EH (cell line): ENCODE measurements at places on chromosomes 1 and 21.

- no peak for DNase-seq
Measured at GRCh38 chr1:90821788-90822359, 104.8 kb upstream of the BARHL2 start.

DNA sequence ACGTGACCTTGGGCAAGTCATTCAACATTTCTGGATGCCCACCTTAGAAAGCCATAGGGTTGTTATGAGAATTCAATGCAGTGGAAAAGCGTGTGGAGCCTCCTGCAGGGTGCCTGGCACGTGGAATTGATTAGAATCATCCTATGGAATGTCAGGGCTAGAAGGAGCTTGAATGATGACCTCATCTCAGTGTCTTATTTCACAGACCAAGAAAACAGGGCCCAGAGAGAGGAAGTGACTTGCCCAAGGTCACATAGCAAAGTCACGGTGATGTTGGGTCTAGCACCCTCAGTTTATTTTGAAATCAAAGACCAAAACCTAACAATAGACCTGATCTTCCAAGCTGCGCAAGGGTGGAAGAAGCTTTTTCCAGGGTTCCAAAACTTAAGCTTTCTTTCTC lies 6.0 kb downstream of the TRABD2B start:
- DNase-seq, result peak; percentile 30

- no peak for DNase-seq
Measured at GRCh38 chr1:67209521-67209920, 43.3 kb downstream of the IL23R start.

- no peak for DNase-seq
Measured at GRCh38 chr1:77014073-77014788, 147.0 kb downstream of the ST6GALNAC5 start.

DNA sequence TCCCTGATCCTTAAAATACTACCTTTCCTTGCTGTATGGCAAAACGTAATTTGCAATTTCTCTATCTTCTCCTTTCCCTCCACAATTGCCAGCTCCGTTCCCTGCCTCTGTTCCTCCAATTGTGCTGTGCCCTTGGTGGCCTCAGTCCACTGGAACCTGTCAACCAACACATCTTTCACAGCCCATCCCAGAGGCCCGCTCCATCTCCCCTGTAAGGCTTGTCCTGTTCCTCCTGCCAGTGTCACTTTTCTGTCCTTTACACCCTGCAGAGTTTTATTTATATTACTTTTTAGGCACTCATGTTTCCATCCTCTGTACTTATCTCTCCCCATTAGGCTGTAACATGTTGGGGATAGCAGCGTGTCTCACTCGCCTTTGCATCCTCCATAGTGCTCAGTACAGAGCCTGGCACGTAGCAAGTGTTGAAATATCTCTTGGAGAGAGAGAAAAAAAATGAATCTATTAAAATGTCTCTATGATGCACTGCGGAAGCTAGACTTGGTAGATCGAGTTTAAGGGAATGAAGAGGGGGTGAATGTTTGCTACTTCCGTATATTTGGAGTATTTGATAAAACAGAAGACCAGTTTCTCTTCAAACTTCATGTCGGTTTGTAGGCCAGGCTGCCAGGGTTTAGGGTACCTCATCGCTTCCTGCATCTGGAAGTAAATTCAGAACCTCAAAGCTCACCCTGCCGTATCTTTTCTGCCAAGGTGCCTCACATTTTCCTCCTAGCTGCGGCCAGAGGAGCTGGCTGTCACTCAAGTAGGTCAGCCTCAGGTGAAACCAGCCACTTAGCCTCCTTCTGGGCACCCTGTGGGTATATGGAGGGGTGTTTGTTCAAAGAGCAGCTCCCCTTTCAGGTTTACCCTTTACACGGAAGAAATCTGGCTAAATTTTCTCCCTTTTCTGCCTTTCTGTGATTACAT lies 303.8 kb downstream of the TM2D1 start:
- no peak for DNase-seq

- no peak for DNase-seq
Measured at GRCh38 chr1:25945761-25946160, 39.5 kb upstream of the STMN1 start.

- peak; percentile 97 for DNase-seq
Measured at GRCh38 chr1:36321119-36321951, 2.1 kb downstream of the EVA1B start.

GRCh38 chr1:91676030-91676429 lies 175.4 kb downstream of the CDC7 start:
- DNase-seq, result no peak

DNA sequence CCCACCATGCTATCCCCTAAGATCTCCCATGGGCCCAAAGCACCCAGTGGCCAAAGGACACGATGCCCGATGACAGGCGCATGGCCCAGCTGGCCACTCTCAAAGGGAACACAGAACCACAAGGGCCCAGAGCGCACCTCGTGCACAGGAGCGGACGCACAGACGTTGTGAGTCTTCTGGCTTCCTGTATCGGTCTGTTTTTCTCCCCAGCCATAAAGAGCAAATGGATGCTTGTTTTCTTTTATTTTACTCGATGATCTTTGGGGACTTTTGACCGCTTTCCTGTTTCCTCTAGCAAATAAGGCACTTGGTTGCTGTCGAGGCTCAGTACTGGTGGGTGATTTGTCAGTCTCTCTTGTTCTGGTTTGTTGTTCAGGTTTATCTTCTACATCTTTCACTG lies 16.2 kb downstream of the CCSAP start:
- DNase-seq, result no peak

- DNase-seq, result no peak
Measured at GRCh38 chr1:8472668-8473067, 154.8 kb downstream of the SLC45A1 start.

DNA sequence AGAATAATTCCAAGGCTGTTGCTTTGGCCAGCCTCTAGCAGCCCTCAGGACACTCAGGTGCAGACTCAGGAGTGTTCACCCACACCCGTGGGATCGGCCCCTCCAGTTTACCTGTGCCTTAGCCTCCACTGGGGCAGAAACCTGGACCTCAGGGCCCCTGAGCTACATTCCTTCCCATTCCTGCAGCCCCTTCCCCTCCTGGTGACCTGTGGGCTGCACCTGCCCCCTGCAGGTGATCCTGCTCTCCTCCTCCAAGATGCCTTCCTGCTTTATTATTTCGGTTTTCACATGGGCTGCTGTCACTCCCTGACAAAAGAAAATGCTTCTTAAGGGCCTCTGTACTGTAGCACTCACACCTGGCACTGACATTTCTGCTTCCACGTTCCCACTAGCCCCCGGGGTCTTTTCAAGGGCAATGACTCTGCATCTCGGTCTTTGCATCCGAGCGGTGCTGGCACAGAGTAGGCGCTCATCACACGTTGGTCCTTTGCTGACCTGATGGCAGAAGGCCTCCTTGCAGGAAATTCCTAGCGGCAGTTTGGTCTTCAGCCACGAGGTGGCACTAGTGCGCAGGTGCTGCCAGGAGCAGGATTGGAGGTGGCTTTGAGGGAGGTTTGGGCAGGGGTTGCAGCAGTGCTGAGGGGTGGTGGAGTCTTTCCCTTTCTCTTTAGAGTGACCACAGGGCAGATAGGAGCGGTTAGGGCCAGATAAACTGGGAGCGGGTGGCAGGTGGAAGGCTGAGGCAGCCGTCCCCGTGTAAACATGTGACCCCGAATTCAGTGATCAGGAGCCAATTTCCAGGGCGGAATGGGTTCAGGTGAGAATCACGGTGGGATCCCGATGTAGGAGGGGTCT lies 25.3 kb upstream of the ETV3 start:
- DNase-seq, result peak; percentile 61

DNA sequence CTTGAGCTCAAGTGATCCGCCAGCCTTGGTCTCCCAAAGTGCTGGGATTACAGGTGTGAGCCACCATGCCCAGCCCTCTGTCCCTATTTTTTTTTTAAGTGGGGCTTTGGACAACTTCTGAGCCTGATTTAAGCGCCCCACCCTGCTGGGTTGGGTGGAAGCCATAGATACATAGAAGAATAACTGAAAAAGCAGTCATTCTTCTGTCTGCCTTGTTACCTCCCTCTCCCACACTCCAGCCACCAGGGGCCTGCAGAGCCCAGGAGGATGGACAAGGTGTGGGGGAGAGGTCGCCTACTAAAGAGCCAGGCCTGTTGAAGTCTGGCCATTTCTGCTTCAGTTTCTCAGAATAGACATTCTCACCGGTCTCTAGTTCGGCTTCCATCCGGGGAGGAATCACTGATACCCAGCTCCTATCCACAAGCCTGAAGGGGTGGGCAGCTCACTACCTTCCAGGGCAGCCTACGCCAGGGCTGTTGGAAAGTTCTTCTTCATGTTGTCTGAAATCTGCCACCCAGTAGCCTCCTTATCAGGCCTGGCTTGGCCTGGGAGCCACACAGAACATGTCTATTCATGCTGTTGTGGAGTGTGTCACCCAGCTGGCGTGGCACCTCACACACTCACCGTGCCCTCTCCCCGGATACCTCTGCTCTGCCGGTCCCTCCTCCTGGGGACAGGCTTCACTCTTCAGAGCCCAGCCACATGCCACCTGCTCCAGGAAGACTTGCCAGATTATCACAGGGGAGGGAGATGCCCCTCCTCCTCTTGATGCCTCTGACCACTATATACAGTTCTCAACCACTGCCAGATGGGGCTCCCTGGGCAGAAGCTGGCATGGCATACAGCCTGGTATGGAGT lies 27.7 kb downstream of the KNCN start:
- DNase-seq, result no peak

- no peak for DNase-seq
Measured at GRCh38 chr21:42057851-42058437, 13.2 kb upstream of the UMODL1 start.

DNA sequence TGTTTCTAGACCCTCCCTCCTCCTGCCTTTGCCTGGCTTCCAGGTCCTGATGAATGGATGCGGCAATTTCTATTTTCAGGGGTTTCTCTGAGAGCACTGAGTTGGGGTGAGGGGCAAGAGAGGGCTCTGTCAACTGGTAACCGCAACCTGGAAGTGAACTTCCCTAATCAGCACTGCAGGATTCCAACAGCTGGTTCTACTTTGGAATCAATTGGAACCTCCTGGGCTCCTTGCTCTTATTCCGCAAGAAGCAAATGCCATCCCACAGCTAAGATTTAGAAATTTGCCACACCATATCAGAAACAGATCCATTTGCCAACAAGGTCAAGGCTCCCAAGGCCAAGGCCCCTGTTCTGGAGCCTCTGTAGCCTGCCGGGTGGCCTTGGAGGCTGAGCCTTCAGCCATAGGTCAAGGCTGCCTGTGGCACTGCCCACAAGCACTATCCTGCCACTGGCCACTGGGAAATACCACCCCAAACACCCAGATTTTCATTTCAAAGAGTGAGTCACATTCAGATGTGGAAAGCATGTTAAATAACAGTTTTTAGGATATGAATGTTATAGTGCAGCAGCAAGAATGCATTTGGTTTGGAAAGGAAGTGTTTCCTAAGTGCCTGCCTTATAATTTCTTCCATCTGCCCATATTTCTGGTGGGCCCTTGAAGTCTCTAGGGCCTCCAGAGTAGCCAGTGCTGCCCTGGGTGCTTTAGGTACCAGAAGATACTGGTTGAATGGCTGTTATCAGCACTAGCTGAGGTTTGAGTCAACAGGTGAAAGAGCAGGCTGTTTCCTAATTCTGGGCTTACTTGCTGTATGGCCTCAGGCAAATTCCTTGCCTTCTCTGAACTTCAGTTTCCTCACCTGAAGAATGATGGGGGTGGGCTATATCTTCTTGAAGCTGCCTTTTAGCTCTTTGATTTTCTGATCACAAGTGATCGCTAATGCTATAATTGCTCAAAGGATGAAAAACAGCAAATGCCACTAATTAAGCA lies 56.3 kb upstream of the JUN start:
- DNase-seq, result peak; percentile 85

DNA sequence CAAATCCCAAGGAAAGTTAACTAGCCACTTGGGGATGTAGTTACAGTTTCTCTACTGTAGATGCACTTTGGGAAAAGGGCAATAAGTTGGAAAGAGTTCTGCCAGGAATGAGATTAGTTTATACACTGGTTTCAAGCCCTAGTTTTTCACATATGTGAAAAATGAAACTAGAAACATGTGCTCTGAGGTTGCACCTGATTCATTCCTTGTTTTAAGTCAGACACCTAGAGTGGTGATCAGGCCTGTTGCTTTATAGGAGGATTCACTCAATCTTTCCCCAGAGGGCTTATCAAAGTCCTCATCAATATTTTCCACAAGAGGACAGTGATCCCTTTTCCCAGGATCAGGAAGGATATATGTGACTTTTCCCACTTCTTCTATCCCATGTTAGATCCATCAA lies 515.9 kb upstream of the PKN2 start:
- DNase-seq, result no peak

DNA sequence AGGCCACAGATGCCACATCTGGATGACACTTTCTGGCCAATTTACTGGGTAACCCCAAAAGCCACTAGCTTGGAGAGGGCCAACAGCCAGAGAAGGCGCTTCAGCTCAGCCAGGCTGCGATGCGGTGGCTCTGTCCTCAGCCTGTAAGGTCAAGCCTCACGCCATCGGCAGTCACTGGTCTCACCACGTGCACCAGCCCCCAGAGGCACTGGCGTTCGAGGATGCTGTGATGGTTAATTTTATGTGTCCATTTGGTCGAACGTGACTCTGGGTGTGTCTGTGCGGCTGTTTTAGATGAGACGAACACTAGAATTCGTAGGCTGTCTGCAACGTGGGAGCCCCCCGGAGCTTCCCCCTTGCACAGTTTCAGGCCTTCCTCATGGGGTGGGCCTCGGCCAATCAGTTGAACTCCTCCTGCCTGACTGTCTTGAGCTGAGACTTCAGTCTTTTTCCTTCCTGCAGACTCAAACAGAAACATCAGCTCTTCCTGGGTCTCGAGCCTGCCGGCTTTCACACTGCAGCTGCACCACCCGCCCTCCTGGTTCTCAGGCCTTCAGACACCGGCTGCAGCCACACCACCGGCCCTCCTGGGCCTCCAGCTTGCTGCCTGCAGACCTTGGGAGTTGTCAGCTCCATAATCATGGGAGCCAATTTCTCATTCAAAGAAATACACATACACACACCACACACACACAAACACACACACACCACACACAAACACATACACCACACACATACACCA lies 41.6 kb upstream of the SLC45A1 start:
- DNase-seq, result peak; percentile 6

DNA sequence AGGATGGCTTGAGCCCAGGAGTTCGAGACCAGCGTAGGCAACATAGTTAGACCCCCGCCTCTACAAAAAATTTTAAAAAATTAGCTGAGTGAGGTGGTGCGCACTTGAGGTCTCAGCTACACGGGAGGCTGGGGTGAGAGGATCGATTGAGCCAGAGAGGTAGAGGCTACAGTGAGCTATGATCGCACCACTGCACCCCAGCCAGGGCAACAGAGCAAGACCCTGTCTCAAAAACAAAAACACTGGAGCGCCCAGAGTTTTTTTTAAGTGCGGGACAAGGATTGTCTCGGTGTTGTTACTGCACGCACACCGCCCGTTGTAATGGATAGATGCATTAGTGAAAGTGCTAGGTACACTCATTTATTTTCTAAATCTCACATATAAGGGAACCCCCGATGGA lies 37.1 kb downstream of the PIK3CD start:
- DNase-seq, result no peak
